Hair follicular keratinocyte (primary cell): ENCODE measurements at places on chromosomes 1 and 21. TPM values are rescaled to one million over a fixed set of nuclear protein-coding genes. Genes with fewer than 3 reads are reported as not detected.

VPS72 gene
- total RNA-seq = 43.2 and 55.1 TPM in 2 replicates

RHEX gene
- not detected in 2 replicates for total RNA-seq

RYR2 gene
- total RNA-seq = not detected in 2 replicates

MYOG gene
- total RNA-seq = not detected in 2 replicates

CLEC20A gene
- total RNA-seq = not detected in 2 replicates
